ENCODE measurements at places on chromosomes 3 and 15.

- DNase-seq = no peak
Measured at GRCh38 chr3:31278532-31278931, 254.2 kb upstream of the STT3B start.

- DNase-seq = no peak
Measured at GRCh38 chr3:72354486-72354885, 493.8 kb downstream of the SHQ1 start.

DNA sequence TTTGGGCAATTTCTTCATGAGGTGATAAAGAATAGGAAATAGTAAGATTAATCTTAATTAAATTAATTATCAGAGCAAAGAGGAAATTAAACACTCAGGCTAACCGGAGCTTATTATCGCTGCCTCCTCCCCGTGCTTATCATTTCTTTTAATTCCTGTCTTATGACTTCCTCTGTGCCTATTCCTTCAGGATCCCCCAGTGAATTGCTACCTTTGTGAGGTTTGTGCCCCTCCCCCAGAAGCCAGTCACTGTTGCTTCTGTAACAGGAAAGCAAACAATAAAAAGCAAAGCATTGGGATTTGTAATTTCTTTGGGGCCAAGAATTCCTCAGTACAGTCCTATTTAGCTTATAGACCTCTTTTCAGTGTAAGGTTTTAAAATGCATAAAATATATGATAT, 164.5 kb downstream of the CADPS start:
- no peak for DNase-seq

DNA sequence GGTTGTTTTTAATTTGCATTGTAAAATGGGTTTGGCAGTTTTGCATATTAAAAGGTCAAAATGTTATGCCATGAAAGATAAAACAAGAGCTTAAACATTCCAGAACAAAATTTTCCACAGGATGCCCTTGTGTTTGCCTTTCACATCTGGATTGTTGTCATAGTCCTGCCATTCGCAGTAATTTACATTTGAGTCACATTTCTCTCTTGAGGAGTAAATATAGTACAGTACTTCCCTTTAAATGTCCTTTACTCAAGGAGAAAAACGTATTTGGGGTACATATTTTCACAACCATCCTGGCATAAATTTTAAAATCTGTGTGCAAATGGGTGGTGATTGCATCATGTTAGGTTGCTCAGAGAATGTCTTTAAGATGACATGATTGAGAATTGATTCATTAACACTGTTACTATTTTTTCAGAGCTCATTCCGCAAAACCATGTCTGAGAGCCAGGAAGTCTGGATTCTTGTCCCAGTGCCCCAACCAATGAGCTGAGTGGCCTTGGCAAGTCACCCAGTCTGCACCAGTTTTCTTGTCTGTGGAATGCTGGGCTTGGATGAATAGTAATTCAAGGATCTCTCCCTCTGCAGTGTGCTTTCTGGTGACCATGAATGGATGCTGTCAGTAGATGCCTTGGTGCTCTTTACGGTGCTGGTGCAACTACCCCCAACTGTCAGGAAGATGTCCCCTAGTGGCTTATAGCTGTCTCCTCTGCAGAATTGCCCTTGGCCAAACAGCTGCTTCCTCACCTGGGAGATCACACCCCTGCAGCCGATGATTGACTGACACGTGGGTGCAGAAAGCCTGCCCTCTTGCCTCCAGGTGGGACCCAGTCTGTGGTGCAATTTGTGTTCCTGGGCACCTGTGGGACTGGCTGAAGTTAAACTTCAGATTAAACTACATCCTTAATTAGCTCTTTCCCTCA, 43.0 kb downstream of the ABHD5 start:
- no peak for DNase-seq

GRCh38 chr3:153670577-153670976, 450.6 kb upstream of the ARHGEF26 start:
- DNase-seq = no peak
